A172 (cell line): ENCODE measurements at places on chromosomes 1 and 21. TPM values are rescaled to one million over a fixed set of nuclear protein-coding genes. Genes with fewer than 3 reads are reported as not detected.

GRCh38 chr1:197600751-197601150 is 174.5 kb downstream of the DENND1B start:
- DNase-seq: no peak

GRCh38 chr1:188641566-188642211 is 1812.9 kb downstream of the PLA2G4A start:
- DNase-seq: no peak

FAM163A gene
- 0.10 and 0.24 TPM in 2 replicates for total RNA-seq

GPR3 gene
- 0.05 and 0.50 TPM in 2 replicates for total RNA-seq
